ENCODE measurements at places on chromosomes 11 and 22.

DNA sequence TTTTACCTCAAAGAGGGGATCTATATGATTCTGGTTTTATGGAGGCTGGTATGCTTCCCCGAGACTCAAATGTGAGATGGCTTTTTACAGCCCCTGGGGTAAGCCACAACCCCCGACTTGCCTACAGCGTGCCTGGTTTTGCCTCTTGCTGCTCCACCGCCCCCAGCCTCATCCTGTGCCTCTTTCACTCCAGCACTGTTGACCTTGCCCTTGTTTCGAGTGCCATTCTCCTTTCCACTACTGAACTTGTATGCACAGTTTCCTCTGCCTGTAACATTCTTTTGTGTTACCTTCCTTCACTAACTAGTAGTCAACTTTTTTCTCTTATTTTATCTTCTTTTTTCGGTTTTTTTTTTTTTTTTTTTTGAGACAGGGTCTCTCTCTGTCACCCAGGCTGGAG, 219.0 kb upstream of the ZBED5 start:
- no peak for DNase-seq

DNA sequence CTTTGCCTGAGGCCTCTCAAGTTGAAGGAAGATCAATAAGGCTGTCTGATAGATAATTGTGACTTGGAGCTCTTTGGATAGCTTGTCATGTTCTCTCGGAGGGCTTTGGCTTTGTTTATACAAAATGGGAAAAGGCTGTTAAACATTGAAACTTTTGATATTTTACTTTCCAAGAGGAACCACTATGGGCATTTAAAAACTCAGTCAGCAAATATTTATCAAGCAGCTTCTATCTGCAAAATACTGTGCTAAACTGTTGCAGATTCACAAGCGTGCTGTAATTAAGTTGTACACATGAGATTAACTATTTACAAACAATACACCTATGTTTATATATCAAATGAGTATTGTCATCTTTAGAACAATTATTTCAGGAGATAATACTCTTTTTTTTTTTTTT, 34.5 kb upstream of the SORL1 start:
- DNase-seq = no peak

GRCh38 chr11:76577226-76577920, 93.2 kb downstream of the LRRC32 start:
- DNase-seq = peak; percentile 33

DNA sequence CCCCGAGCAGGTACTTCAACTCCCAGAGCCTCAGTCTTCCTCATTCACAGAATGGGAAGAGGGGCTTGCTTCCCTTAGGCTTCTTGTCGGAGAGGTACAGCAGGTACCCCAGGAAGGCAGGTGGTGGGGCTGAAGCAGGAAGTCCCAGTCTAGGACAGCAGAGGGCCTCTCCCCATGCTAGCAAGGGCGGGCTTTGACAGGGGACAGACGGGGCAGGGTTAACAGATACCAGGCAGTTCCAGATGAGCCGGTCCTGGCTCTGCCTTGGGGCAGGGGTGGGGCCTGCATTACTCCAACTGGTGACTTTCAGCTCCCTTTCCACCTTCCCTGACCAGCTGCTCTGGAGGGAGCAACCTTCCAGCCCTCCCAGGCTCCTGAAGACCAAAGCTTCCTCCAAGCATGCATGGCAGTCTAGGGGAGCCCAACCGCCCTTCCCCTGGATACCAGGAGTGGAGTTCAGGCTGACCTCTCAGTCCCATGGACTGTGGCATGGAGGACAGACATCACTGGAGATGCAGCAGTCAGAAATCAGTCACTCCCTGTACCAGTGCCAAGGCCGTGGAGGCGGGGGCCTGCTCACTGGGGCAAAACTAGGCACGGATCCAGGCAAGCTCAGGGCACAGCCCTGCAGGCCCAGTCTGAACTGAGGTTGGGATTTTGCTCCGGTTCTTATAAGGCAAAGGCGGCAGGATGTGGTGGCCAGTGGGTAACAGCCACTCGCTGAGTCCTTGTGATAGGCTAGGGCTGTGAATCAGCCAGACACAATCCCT, 60.5 kb downstream of the NAT10 start:
- no peak for DNase-seq

- no peak for DNase-seq
These were observed 5.6 kb upstream of the PLXNB2 start for GRCh38 chr22:50313021-50313420.

DNA sequence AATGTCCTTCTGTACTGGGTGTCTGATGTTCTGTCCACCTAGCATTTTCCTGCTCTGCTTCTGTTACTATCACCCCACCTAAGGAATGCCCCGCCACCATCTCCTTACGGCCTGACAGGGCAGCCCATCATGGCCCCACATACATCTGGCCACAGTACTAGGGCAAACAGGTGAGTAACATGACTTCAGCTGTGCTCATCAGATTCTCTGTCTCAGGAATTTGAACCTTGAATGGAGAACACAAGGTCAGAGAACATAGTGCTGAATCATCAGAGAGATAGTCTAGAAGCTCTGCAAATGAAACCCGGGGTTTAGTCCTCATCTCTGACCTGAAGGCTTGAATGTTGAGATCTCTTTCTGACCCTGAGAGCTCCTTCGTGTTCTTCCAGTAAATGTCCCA, 32.4 kb downstream of the ZC3H12C start:
- DNase-seq = no peak

DNA sequence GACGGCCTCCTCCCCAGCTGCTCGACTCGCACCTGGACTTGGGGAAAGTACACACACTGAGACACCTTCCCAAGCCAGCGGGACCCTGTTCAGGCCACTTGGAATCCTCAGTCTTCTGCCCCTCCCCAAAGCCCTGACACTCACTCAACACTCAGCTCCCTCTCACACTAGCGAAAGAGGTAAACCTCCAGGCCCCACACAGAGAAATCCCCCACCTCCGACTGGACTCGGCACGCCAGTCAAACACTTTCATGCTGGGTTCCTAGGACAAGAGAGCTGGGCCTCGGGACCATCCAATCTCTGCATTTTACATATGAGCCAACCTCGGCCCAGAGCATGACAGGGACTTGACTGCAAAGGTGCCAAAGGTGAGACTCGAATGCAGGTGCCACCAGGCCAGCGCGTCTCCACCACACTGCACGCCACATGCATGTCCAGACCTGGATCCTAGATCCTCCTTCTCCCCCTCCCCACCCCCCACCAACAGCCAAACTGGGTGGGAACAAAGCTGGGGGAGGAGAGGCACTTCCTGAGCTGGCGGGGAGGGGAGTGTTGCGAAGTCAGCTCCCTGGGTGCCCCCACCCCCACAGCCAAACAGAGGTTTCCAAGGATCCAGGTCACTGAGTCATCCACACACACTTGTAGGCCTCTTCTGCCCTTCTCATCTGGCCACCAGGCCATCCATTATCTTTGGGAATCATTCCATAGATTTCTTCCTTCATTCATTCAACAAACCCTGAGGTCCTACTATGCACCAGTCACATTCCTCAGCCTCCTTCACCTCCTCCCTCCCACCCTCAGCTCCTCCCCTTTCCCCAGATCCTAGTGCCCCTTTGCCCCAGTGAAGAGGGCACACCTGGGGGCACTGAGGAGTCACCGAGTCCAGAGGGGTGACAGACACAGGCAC, 10.7 kb upstream of the CD5 start:
- DNase-seq = no peak

DNA sequence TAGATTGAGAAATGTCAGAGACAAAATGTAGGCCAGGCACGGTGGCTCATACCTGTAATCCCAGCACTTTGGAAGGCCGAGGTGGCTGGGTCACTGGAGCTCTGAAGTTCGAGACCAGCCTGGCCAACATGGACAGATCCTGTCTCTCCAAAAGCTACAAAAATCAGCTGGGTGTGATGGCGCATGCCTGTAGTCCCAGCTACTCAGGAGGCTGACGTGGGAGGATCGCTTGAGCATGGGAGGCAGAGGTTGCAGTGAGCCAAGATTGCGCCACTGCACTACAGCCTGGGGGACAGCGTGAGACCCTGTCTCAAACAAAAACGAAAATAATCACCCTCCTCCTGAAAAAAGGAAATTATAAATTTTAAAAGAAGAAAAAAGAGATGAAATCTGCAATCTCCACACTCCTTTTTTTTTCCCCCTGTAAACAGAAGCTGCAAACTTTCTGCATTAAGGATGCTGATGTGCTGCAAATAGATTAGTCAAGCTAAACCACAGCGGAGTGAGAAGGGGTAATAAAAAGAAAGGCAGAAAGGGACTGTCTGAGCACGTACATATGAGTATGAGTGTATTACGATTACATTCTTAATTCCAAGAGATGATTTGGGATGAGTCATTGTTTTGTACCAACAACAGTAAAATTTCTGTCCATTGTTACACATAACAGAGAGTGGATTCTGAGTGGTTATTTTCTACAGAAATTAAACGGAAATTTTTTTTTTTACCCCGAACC, 87.3 kb downstream of the SIK3 start:
- DNase-seq = no peak

GRCh38 chr22:46362934-46363515, 27.5 kb downstream of the TRMU start:
- no peak for DNase-seq

GRCh38 chr11:44941259-44942021, 9.2 kb downstream of the TP53I11 start:
- DNase-seq = no peak

DNA sequence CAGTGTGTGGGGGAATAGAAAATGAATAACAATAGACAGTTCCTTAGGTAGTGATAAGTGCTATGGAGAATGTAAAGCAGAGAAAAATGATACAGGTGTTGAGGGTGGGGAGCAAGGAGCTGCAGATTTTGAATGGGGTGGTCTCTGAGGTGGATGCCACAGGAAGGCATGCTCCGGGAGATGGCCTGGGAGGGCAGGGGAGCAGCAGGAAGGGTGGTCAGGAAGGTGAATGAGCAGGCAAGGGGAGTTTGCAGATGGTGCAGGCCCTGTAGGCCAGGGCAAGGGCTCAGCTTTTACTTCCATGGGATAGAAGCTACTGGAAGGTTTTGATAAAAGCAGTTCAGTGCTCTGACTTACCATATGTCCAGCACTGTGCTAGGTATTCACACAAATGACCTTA, 44.8 kb downstream of the FDX1 start:
- no peak for DNase-seq

- DNase-seq = no peak
These were observed 40.0 kb downstream of the DCUN1D5 start for GRCh38 chr11:103051981-103052380.

- no peak for DNase-seq
These were observed 19.5 kb upstream of the UVRAG start for GRCh38 chr11:75795276-75796090.

- no peak for DNase-seq
These were observed 206.5 kb downstream of the NELL1 start for GRCh38 chr11:20875889-20876288.

DNA sequence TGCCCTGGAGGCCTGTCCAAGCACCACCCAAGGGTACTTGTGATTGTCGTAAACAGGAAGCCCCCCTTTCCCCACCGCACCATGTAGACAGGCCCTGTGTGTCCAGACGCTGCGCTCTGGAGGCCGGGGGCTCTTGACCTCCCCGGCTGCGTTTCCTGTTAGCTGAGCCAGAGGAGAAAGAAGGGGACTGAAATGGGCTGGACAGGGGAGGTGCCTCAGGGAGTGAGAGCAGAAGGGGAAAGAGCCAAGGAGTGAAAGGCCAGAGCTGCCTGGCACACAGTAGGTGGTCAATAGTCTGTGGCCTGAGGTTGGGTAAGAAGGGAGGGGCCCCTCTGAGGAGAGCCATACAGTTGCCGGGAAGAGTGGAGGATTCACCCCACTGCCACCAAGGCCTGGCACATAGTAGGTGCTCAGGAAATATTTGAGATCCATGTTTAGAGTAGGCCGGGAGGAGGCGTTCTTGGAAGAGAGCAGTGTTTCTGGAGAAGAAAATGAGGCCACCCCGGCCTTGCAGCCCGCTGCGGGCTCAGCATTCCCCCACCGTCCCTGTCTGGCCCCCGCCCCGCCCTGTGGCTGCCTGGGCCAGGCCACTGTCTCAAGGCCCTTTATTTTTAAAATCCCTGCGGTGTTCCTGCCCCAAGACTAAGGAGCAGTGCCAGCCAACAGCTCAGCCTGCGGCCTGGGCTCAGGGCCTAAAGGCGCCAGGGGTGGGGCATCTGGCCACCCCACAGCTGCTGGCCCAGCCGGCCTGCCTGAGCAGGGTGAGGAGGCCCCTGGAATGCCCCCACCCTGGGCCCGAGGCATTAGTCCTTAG, 13.6 kb upstream of the CDC42EP1 start:
- DNase-seq = no peak

DNA sequence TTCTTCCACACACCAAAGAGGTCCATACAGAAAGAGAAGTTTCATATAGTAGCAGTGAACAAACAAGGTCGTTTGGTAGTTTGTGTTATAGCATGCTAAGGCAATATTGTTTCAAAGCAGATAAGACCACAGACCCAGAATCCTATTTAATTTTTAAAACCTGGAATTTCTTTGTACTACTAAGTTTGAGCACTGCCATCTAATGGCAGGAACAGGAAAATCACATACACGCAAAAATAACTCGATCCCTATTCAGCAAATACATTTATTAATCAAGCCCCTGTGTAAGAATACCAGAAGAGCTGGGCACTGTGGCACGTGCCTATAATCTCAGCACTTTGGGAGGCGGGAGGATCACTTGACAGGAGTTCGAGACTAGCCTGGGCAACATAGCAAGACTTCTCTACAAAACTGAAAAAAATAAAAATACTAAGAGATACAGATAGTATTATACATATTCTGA, 2.9 kb upstream of the BTBD10 start:
- DNase-seq = no peak

- DNase-seq = no peak
These were observed 35.2 kb downstream of the GDPD5 start for GRCh38 chr11:75490221-75491181.

DNA sequence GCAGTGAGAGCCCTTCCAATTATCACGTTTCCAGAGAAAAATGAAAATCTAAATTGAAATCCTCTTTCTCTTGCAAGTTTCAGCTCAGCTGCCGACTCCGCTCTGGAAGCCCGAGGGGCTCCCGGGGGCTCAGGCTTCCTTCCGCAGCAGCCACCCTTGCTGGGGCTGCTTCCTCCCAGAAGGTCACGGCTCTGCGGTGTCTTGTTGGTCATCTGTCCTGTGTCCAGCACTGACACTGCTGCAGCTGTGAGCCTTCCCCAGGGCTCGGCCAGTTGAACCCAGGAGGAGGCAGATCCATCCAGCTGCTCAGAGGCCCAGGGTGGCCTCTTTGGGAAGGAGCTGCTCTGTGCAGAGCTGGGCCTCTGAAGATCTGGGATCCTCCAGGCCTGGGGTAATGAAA, 1337.2 kb downstream of the TBC1D22A start:
- DNase-seq = no peak

GRCh38 chr11:128246810-128247594, 340.4 kb downstream of the ETS1 start:
- no peak for DNase-seq

- no peak for DNase-seq
These were observed 261.9 kb upstream of the ISX start for GRCh38 chr22:34804091-34804490.

- DNase-seq = no peak
These were observed 587.0 kb downstream of the DLG2 start for GRCh38 chr11:85040166-85040565.

- DNase-seq = no peak
These were observed 63.6 kb upstream of the TIMP3 start for GRCh38 chr22:32737811-32738497.

Measured in left renal pelvis (tissue), 4 donors.